ENCODE measurements at places on chromosomes 12 and 14.

DNA sequence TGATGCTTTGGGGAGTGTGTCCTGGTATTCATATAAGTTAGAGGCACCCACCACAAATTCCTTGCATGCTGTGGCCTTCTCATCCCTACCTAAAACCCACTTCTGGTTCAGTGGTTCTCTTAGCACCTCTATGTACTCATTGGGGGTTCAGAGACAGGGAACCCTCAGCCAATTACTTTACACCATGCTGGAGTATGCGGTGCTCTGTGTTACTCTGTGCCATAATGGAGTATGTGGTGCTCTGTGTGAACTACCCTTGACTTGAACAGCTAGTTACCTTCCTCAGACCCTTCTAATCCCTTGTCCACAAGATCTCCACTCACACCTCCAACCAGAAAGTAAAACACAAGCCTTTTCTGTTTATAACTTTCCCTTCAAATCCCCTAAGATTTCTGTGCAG lies 172.5 kb upstream of the E2F7 start:
- DNase-seq = no peak

- no peak for DNase-seq
Observed at GRCh38 chr12:108823804-108824203, 33.6 kb downstream of the SSH1 start.

DNA sequence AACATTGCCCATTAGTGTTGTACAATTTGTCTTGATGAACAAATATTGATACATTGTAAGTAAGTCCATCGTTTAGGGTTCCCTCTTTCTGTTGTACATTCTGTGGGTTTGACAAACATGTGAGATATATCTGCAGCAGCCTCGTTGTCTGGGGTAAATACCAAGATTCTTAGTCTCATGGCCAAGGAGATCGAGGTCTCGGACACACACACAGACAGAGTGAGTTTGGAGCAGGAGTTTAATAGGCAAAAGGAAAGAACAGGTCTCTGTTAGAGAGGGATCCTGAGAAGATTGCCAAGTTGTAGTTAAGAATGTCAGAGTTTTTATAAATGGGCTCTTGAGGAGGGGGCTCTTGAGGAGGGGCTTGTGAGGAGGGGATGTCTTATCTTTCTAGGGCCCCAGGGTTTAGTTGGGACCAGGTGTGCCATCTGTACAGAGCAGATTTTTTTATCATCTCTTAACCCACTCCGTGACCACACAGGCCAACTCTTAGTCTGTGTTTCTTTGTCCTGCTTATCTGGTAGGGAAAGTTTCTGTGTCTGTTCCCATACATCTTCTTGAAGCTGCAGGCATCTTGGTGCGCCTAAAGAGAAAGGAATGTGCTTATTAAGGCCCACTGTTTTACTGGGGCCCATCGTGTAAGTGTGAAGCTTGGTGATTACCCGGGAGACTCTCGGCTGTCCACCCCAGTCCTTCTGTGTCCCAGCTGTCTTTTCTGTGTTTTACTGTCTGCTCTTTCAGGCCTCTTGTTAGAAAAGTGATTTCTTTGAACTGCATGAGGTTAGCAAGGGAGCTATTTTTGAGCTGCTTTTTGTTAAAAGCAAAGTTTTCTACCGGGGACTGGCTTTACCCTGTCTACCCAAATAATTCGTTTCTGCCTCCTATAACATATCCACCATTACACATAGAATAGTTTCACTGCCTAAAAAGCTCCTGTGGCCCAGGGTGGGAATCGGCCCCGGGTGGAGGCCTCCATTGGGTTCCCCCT lies 22.4 kb upstream of the CLEC2D start:
- DNase-seq = peak; percentile 41

DNA sequence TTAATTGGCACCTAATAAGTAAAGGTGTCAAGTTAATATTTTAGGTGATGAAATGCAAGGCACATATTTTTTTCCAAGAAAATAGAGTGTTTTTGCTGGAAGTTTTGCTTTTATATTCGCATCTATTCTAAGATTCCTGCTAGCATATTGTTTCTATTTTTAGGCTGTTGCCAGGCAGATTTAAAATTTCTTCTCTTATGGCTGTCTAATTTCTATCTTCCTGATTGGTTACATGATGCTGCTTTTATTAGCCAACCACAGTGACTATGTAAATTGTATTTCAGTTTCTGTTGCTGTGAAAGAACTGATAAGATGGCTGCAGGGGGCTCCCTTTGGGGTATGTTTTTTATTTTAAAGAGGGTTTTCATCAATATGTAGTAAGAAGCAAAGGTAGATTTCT lies 42.7 kb downstream of the ATF7IP start:
- DNase-seq = no peak

GRCh38 chr14:53412819-53413675 lies 259.9 kb upstream of the DDHD1 start:
- peak; percentile 9 for DNase-seq

GRCh38 chr12:117994551-117995438 lies 21.7 kb upstream of the RFC5 start:
- DNase-seq = no peak

GRCh38 chr12:80710727-80711449 lies 3.5 kb downstream of the MYF6 start:
- DNase-seq = no peak

GRCh38 chr12:21551841-21552465 lies 25.9 kb downstream of the SPX start:
- DNase-seq = no peak

All from SW480 (cell line).